ENCODE measurements at places on chromosomes 2 and 18. TPM values are rescaled to one million over a fixed set of nuclear protein-coding genes. Genes with fewer than 3 reads are reported as not detected.
A peak's percentile ranks its signal among the peaks of the same experiment; 100 is the strongest.

GNAL gene
- polyA plus RNA-seq = 4.4 TPM

DNA sequence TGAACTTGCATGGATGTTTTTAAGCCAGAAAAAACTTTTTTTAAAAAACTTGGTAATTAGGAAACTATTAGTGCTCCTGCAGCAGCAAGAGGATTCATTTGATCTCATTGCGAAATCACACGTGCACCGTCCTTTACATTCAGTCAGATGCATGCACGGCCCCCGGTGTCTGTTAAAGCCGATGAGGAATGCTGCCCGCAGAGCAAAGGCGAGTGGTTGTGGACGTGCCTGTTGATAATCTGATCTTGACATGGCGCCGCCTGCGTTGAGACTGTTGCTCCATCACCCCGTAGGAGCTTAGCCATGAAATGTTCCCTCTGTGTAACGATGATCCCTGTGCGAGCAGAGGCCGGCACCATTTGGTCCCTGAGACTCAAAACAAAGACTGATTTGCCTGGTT lies 300.0 kb downstream of the GBX2 start:
- H3K36me3 ChIP-seq = no peaks in the 10 kb centered on the region
- peak; percentile 13 for DNase-seq
- no peaks in the 10 kb centered on the region for H3K27me3 ChIP-seq
- no peak overlapping the region for H3K27ac ChIP-seq

- H3K36me3 ChIP-seq = no peaks in the 10 kb centered on the region
- peak; percentile 40 for DNase-seq
- no peaks in the 10 kb centered on the region for H3K27me3 ChIP-seq
Observed at GRCh38 chr18:31821545-31822171, 61.0 kb upstream of the SLC25A52 start.

DNA sequence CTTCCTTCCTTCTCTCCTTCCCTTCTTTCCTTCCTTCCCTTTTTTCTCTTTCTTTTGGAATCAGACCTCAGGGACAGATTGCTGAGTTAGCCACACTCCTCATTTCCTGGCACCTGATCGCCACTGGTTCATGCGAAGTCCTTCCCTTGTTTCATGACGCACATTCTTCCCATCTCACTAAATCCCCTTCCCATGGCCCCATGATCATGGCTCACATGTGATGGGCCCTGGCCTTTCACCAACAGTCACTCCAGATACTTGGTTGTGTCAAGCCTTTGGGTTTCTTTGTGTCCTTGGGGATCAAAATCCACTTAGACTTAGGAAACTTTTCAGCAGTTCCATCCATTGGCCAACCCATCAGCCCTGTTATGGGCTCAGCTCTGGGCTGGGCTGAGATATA lies 23.8 kb upstream of the ASPRV1 start:
- no peaks in the 10 kb centered on the region for H3K4me1 ChIP-seq
- no peak overlapping the region for H3K4me3 ChIP-seq
- no peak for DNase-seq
- H3K36me3 ChIP-seq = no peaks in the 10 kb centered on the region
- no peaks in the 10 kb centered on the region for H3K27me3 ChIP-seq
- no peak overlapping the region for H3K27ac ChIP-seq

DNA sequence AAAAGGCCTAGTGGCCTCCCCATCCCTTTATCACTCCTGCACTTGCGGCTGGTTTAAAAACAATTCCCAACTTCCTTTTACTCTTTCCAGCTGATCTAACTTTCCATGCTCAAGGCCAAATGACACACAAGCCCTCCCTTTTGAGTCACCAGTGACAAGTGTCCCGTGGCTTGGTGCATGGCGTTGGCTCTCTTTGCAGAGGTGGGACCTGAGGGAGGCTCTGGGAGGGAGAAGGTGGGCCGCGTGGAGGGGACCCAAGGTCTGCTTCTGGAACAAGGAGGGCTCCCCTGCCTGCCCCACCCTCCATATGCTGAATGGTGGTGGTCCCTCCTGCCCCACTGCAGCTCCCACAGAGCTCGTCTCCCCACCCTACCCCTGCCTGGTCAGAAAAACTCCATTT lies 30.8 kb upstream of the HPCAL1 start:
- no peak overlapping the region for H3K27ac ChIP-seq
- H3K27me3 ChIP-seq = no peaks in the 10 kb centered on the region
- H3K4me3 ChIP-seq = no peak overlapping the region
- H3K36me3 ChIP-seq = no peaks in the 10 kb centered on the region
- DNase-seq = no peak

HOXD12 gene
- 3.1 TPM for polyA plus RNA-seq

GAREM1 gene
- polyA plus RNA-seq = 6.3 TPM
